Panc1 (cell line): ENCODE measurements at places on chromosomes 13 and 19. TPM values are rescaled to one million over a fixed set of nuclear protein-coding genes. Genes with fewer than 3 reads are reported as not detected.

The SSC5D gene
- total RNA-seq, result 13.0 TPM

The APC2 gene
- 11.9 TPM for total RNA-seq

The LILRA2 gene
- total RNA-seq, result not detected

The IZUMO4 gene
- total RNA-seq, result 5.4 TPM

The LILRA1 gene
- total RNA-seq, result not detected

The CEACAM20 gene
- total RNA-seq, result not detected

The INSL3 gene
- total RNA-seq, result 0.57 TPM

DNA sequence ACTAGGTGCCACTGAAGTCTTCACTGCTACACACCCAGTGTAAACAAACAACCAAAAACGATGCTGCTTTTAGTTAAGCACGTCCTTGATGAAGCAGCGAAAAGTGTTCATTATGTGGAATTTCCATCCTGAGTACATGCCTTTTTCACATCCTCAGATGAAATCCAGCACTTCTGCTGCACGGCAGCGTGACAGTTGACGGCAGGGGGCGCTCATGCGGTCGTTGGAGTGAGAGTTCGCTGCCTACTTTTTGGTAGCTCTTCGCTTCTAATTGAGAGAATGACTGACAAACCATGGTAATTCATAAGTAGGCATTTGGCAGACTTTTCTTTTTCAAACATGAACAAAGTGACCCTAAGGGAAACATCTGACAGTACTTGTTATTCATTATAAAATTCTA is 1124.9 kb downstream of the EFNB2 start:
- no peak for DNase-seq

- DNase-seq, result no peak
Observed at GRCh38 chr19:18029617-18030338, 21.8 kb downstream of the ARRDC2 start.

DNA sequence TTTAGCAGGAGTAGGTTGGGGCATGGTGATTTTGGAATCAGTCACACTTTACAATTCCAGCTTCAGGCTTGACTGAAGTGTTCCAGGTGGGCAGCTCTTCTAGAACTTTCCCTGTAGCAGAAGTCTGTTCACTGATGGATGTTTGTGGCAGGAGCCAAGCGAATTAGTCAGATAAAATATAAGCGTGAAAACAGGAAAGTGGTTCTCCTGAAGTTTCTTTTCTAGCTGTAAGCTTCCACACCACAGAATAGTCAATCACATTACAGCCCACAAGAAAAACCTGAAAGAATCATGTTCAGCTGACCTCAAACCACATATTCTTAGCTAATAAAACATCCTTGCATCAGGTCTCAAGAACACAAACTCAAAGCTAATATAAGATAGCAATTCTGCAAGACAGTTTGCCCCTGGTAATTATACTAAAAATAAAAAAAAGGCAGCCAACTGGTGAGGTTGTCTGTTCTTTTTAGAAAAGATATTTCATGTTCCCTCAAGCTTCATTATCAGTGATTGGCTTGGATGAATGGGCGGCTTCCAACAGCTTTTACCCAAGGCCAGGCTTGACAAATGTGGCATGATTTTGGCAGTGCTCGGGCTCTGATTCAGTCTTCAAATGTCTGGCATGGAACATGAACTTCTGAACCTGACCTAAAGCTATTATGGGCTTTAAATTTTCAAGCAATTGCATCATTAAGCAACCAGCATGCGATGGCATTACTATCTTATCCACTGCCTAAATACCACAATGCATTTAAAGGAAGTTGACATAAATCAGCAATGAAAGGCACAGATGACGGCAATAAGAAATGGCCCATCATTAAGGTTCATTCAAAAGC is 136.8 kb downstream of the DCLK1 start:
- no peak for DNase-seq

DNA sequence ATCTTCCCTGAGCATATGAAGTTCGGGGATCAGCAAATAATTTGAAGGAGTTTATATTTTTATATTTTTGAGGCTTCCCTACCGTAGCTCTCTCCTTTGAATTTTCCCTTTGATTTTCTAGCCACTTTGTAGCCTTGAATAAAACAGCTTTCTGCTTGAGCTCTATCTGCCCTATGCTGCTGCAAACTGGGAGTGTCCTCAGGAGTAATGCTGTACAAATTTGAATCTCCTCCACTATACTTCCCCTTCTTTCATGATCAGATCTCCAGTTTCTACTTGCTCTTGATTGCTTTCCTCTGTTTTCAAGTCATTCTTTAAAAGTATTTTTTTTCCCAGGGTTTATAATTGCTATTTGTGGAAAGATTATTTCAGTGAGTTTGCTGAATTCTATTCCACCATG is 14.6 kb downstream of the PDS5B start:
- DNase-seq, result no peak

DNA sequence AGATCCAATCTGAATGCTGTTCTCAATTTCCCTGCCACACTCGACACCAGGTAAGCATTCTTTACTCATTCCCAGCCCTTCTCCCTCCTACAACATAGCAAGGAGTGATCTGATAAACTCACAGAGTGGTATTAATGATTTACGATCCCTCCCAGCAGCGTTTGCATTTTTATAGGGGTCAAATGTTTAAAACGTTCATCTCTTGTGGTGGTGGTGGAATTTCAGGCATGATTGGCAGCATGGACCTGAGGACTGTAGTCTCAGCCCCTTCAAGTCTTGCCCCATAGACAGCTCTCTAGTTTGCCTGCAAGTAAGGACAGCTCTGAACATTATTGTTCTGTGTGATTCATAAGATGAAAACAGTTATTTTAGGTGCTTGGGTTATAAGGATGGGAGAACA is 565.7 kb downstream of the EFNB2 start:
- DNase-seq, result no peak

GRCh38 chr13:65032825-65033224 is 2197.3 kb downstream of the PCDH9 start:
- no peak for DNase-seq

- DNase-seq, result no peak
Observed at GRCh38 chr13:83622422-83622784, 259.9 kb downstream of the SLITRK1 start.

DNA sequence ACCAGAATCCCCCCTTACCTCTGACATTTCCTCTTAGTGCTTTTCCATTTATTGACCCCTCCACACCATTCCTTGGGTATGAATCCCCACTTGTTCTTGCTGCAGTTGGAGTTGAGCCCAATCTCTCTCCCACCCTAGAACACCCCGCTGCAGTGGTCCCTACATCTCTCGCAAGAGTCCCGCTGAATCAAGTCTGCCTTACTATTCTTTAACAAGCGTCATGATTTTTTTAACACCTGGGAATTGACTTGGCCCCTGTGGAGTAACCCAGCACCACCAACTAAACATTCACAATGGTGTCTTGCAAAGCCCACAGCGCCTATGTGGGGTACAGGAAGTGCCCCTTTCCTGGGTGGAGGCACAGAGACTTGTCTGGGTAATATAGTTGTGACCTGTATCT is 13.2 kb upstream of the ZNF599 start:
- no peak for DNase-seq

DNA sequence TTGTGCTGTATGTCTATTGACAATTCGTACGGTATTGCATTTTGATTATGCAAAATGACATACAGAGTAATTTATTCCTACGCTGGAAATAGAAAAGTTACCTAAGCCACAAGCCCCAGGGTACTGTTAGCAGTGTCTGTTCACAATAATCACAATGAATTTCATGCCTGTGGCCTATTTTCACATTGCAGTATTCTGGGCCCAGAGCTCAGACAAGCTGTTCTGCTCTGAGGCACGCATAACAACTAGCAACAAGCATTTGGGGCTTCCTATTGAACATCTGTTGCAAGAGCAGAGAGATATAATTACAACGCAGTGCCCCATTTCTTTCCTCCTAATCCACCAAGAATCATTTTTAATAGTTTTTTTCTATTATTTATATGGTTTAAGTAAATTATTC is 158.9 kb upstream of the SGCG start:
- no peak for DNase-seq

DNA sequence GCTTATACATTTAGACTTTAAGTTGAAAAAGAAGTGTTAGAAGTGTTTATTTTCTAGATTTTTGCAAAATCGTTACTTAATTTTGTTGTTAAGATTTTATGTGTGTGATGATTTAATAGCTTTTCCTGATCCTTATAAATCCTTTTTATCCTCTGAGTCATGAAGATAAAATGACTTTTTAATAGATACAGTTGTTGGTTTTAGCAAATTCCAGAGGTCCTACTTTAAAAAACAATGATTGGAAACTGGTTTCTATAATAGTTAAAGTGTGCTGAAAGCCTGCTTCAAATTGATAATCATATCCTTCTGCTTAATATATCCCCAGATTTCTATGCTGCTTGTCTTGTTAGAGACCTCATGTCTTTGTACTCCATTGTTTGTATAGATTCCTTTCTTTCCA is 39.0 kb downstream of the RNASEH2B start:
- DNase-seq, result no peak

DNA sequence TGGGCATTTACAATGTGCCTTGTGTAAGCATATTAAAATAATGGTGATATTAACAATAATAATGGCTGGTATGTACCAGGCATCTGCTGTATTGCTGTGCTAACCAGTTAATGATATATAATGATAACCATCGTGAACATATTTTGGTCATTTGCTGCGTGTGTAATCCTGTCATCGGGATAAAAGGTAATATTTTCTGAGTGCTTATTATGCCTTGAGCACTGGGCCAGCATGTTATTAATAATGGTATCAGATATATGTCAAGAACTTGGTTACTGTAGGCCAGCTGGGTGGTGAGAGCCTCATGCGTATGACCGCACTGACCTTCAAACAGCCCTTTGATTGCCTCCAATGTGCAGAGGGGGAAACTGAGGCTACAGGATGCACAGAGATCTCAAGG is 22.2 kb upstream of the FXYD3 start:
- no peak for DNase-seq

GRCh38 chr19:32779082-32779481 is 59.5 kb downstream of the TDRD12 start:
- DNase-seq, result no peak

DNA sequence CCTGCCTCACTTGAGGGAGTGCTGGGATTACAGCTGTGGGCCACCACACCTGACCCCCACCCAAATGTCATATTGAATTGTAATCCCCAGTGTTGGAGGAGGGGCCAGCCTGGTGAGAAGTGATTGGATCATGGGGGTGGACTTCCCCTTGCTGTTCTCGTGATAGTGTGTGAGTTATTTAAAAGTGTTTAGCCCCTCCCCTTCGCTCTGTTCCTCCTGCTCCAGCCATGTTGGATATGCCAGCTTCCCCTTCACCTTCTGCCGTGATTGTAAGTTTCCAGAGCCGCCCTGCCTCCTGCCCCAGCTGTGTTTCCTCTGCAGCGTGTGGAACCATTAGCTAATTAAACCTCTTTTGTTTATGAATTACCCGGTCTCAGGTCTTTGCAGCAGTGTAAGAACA is 13.7 kb downstream of the CHAMP1 start:
- no peak for DNase-seq

- no peak for DNase-seq
Observed at GRCh38 chr13:94333131-94333820, 146.2 kb downstream of the DCT start.

DNA sequence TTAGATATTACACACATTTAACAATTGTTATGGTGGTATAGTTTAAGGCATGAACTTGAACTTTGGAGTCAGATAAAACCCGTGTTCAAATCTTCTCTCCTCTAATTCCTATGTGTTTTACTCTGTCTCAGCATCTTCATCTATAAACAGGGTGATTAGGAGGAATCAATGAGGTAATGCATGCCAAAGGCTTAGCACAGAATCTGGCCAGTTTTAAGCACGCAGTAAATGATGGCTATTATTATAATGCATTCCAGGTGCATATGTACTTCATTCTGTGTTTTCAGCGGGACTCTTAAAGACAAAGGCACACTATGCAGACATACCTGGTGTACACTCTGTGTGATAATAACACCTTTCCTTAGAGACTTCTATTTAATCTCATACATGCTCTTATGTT is 88.0 kb upstream of the FRY start:
- DNase-seq, result no peak

DNA sequence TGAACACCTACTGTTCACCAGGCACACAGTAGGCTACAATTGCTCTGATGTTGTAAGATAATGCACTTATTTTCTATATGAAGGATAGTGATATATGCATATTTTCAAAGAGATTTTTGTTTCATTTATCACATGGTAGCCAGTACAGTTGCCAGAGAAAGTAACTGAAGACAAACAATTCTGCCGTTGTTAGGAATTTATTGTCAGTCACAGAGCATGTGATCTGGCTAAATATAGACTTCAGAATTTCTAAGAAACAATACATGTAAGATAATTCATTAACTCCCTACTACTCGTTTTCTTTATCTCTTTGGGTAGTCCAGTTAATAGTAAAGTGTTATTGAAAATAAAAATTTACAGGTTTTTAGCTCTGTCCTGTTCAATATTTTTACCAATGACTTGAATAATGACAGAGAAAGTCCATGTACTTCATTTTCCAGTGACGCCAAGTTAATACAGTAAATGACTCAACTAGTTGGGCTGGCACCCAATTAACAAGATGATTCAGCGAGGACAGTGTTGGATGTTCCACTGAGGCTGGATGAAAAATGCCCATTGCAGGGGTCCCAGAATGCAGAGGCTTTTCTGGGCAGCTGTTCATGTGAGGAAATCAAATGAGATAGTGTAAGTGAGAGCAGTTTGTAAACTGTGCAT is 35.6 kb downstream of the GJA3 start:
- DNase-seq, result no peak

DNA sequence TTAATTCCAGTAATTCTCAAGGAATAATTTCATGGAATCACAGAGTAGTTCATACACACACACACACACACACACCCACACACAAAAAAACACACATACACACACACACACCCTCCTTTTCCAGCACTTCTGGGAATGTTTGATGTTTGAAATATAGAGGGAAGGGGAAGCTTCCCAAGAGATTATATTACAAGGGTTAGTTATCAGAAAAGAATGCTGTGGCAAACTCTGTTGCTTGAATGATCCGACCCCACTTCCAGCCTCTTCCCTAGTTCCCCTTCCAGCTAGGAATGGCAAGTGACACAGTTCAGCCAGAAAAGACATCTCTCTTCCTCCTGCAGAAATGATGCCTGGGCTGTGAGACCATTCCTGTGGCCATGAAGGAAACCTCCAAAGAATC is 49.9 kb downstream of the KCTD12 start:
- DNase-seq, result no peak

- DNase-seq, result no peak
Observed at GRCh38 chr19:34484328-34484727, 2.8 kb downstream of the WTIP start.

- DNase-seq, result no peak
Observed at GRCh38 chr19:17739121-17739875, 12.0 kb upstream of the FCHO1 start.

DNA sequence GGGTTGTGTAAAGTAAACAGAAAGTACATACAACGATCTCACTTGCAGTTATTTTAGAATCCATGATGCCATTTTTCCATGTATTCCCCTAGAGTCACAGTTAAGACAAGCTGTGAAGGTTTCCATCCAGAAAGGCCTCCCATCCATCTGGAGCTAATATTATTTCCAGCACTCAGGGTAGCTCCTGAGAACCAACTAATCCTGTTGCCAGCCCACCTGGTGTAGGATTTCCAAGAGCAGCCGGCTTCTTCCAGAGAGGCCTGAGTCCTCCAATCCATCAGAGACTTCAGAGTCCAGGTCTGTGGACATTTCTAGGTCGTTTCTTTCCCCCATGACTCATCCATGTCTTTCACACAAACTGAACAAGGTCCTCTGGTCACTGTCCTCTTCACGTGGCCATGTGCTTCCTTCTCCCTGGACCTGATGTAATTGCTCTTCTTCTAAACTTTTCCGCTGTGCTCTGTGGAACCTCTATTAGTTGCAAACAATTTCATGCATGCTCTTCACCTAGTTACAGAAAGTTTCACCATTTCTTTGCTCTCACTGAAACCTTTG is 270.3 kb upstream of the TMTC4 start:
- DNase-seq, result no peak

GRCh38 chr19:41627966-41628675 is 1.2 kb upstream of the CEACAM4 start:
- DNase-seq, result no peak
